ENCODE measurements at places on chromosomes 6 and 20.

GRCh38 chr6:168370310-168370991, 50.9 kb upstream of the DACT2 start:
- DNase-seq: peak; percentile 68

GRCh38 chr6:148885136-148885865, 138.5 kb downstream of the UST start:
- no peak for DNase-seq

- no peak for DNase-seq
Observed at GRCh38 chr20:3166913-3167342, 6.4 kb downstream of the LZTS3 start.

DNA sequence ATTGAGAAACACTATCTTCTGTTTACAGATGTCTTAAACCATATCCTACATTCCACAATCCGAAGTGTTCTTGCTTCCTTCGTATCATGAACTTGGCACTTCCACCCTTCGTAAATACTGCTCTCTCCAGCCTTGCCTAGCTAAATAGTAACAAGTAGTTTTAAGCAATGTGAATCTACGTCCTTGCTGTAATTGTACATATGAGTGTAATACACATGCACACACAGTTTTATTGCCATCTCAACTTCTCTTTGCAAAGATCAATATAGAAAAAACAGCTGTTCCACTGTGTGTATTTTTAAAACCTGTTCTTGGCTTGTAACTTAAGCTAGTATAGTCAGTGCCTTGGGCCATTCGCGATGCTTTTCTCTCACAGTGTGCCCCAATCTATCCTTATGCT, 1524.7 kb downstream of the GRIK2 start:
- DNase-seq: no peak

DNA sequence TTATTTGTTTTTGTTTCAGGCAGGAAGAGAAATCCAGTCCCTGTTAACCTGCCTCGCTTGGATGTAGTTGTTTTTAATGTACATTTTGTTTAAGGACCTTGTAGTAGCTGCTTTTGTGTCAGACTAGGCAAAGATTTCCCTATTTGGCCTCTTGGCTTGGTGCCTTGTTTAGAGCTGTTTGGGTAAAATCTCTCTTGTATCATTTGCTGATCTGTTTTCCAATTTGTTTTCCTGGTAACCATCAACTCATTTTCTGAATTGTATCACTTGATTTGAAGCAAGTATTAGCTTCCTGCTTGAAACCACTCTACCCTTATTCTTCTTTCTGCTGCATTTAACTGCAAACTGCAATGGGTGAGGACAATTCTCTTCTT, 160.7 kb downstream of the ZFAND3 start:
- no peak for DNase-seq

- peak; percentile 77 for DNase-seq
Observed at GRCh38 chr6:159654483-159655098, 38.5 kb downstream of the SOD2 start.
